ENCODE measurements at places on chromosomes 16 and 17.

DNA sequence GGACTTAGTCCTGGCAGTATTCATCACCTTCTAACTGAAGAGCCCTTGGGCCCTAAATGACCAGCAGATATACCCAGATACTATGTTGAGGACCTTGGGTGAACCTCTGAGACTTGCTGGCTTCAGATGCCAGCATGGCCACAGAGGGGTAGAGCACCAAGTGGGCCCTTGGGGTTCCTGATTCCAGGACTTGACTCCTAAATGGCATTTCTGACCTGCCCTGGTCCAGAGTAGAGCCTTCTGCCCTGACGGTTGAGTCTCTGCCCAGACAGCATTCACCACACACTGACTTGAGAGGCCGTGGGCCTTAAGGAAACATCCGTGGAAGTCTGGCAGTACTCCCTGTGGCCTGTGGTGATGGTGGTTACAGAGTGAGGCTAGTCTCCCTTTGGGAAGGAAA lies 2.8 kb upstream of the APPBP2 start:
- no peak for DNase-seq

DNA sequence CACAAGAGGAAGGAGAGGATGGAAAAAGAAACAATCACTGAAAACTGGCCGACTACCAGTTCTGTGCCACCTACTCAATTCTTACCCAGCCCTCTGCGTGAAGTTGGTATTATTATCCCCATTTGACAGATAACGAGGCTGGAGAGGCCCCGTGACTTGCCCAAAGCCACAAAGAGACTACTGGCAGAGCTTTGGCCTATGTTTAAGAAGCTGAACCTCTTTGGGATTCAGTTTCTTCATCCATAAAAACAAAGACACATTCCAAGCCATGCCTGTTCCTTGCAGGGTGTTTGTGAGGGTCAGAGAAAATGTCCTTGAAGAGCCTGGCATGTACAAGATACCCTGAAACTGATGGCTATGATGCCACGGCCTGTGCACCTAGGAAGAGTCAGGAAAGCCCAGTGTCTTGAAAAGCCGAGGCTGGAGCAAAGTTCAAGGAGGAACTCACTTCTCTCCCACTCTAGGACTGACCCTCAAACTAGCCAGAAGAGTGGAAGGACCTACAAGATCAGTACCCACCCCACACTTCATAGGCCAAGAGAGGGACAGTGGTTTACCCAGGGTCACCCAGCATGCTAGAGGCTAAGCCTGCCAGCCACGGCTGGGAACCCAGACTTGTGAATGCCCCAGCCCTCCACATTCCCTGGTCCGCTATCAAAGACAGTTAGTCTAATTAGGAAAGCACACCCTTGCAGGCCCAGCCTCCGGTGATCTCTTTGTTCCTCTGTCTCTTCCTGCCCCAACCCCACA lies 1.6 kb upstream of the ACSF2 start:
- no peak for DNase-seq

GRCh38 chr17:75011401-75012095 lies 922 bp upstream of the MRPL58 start:
- no peak for DNase-seq

GRCh38 chr16:16910666-16911065 lies 531.7 kb downstream of the NPIPA7 start:
- DNase-seq = no peak

- DNase-seq = no peak
Observed at GRCh38 chr16:67210069-67210937, 11.4 kb downstream of the ELMO3 start.

DNA sequence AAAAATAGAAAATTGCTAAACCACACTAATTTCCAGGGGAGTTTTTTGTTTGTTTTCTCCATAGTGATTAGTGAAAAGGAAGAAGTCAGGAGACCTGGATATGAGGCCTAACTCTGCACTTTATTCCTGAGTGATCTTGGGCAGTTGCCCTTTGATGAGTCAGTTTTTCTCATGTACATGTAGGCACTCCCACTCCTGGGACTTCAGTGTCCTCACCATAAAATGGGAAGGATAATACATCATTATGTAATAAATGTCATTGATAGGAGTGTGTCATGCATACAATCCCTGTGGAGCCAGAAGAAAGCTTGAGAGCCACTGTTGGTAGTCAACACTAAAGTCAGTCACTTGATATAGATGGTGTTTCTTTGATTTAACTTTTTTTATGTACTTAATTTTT lies 32.5 kb downstream of the WIPF2 start:
- DNase-seq = no peak
